ENCODE measurements at places on chromosomes 4 and X. TPM values are rescaled to one million over a fixed set of nuclear protein-coding genes. Genes with fewer than 3 reads are reported as not detected.

DNA sequence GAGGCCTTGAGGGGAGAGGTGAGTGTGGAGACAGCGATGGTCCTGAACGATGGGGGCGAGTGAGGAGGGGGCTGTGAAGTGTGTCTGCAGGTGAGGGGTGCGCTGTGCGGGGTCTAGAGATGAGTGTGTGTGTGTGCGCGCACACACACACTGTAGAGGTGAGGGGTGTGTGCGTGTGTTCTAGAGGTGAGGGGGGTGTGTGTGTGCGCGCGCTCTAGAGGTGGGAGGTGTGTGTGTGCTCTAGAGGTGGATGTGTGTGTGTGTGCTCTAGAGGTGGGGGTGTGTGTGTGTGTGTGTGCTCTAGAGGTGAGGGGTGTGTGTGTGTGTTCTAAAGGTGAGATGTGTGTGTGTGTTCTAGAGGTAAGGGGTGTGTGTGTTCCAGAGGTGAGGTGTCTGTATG lies 574 bp downstream of the BST1 start:
- DNase-seq: no peak

EDA2R gene
- 2.7 TPM for total RNA-seq

DNA sequence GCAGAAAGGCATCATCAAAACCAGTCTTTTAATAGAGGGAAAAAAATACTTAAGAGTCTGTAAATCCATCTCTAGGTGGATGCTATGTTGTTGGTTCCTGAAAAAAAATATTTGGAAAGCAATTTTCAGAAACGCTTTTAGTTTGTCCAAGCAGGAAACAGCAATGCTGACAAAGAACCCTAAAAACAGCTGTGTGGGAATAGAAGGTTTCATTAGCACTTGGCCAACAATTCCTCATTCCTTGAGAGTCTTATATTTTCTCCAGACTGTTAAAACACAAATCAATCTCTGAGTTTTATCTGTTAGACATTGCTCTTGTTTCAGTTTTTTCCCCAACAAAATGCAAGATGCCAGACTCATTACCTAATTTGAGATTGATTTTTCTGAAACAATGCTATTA lies 6.4 kb downstream of the MXRA5 start:
- no peak for DNase-seq

DNA sequence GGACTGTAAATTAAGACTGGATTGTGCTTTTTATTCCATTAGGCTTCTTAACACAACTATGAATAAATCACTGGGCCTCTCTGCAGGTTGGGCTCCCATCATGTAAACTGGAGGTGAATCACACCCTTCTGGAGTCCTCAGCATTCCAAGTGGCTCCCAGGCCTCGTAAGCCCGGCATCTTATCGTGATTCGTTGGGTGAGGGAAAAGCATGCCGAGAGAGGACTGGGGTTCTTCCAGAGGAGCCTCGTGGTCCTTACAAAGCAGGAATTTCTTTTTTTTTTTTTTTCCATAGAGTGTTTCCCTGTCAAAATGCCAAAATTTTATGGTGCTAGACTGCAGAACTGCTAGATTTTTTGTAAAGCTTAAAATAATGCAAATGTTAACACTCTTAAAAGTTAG lies 20.0 kb downstream of the CLDN22 start:
- no peak for DNase-seq

GRCh38 chrX:20414066-20414465 lies 147.4 kb upstream of the RPS6KA3 start:
- no peak for DNase-seq

SERTM2 gene
- not detected for total RNA-seq

RAB41 gene
- total RNA-seq: not detected

DNA sequence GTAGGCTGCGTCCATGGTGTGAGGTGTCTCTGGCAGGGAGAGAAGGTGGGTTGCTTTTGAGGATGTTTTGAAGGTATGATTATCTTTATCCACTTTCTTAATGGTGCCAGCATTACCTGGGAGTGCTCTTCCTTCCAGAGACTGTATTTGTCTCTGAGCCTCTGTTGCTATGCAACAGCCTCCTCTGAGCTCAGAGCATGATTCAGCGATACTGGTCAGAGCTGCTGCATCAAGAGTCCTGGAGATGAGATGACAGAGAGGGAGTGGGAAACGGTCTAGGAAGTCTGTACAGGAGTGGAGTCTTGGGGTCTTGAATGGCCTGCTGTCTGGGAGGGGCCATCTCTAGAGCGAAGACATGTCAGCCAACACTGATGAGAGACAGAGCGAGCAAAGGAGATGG lies 104.4 kb upstream of the RAB40AL start:
- no peak for DNase-seq

- no peak for DNase-seq
Observed at GRCh38 chrX:76433219-76433618, 5.7 kb downstream of the MAGEE1 start.

- DNase-seq: no peak
Observed at GRCh38 chr4:140363051-140363450, 10.4 kb upstream of the SCOC start.

GRCh38 chr4:133823177-133823576 lies 378.4 kb downstream of the PABPC4L start:
- DNase-seq: no peak

- DNase-seq: no peak
Observed at GRCh38 chr4:174859904-174860303, 30.9 kb upstream of the GLRA3 start.

TRIML2 gene
- total RNA-seq: not detected

- no peak for DNase-seq
Observed at GRCh38 chrX:54640736-54641135, 110.7 kb downstream of the GNL3L start.

HS3ST1 gene
- 2.7 TPM for total RNA-seq

- no peak for DNase-seq
Observed at GRCh38 chrX:114344756-114345349, 239.0 kb upstream of the HTR2C start.

- DNase-seq: no peak
Observed at GRCh38 chrX:72554448-72555140, 18.0 kb downstream of the HDAC8 start.

- DNase-seq: no peak
Observed at GRCh38 chrX:15204130-15204751, 65.6 kb downstream of the ASB9 start.

GPR82 gene
- 0.63 TPM for total RNA-seq

DNA sequence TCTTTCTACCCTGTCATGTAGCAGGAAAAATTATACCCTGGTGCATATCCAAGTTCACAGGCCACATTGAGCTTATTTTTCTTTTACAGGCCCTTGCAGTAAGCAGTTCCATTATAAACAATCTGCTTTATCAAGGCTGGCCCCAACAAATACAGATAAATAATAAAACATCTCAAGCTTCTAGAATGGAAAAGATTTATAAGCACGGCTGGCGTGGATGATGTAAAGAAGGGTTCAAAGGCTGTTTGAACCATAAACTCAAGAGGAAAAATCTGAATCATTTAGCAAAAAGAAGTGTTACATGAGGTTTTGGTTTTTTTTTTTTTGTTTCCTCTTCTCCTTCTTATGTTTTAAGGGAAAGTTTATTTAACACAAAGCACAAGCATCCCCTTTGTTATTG lies 109.7 kb downstream of the UNC5C start:
- no peak for DNase-seq

CCNB3 gene
- total RNA-seq: 0.63 TPM

- peak; percentile 64 for DNase-seq
Observed at GRCh38 chr4:67087897-67088296, 457.4 kb downstream of the CENPC start.

DNA sequence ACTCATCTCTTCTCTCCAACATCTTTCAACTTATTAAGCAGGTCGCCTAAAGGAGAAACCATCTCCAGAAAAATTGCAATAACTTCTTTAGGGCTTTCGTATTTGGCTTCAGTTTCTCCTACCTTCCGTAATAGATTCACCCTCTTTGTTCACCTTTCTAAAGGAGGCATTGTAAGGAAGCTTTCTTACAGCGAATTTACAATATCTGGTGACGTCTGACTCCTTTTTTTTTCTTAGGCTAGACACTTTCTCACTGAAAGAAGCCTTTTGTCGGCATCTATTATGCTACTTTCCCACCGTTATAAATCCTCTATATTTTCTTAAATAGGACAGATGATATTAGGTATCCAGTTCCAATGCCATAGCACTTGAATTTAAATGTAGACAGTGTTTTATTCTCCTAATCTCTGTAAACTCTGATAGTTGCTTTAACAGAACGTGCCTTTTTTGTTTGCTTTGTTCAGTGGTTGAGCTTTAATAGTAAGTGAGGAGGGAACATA lies 302.4 kb downstream of the IL1RAPL1 start:
- DNase-seq: no peak

ABLIM2 gene
- total RNA-seq: 29.1 TPM

GRCh38 chr4:18917689-18918088 lies 896.1 kb upstream of the LCORL start:
- DNase-seq: no peak

- peak; percentile 44 for DNase-seq
Observed at GRCh38 chrX:46573331-46573891, at the start of gene CHST7. TSS of gene CHST7 (plus strand) at chrX:46573765. CDS start at chrX:46573932, 167 bp downstream.

GRCh38 chrX:53286171-53286570 lies 4.8 kb upstream of the IQSEC2 start:
- DNase-seq: no peak

- DNase-seq: no peak
Observed at GRCh38 chr4:53075162-53075785, 213.2 kb downstream of the RASL11B start.

- no peak for DNase-seq
Observed at GRCh38 chr4:111066887-111067286, 444.0 kb upstream of the PITX2 start.

DNA sequence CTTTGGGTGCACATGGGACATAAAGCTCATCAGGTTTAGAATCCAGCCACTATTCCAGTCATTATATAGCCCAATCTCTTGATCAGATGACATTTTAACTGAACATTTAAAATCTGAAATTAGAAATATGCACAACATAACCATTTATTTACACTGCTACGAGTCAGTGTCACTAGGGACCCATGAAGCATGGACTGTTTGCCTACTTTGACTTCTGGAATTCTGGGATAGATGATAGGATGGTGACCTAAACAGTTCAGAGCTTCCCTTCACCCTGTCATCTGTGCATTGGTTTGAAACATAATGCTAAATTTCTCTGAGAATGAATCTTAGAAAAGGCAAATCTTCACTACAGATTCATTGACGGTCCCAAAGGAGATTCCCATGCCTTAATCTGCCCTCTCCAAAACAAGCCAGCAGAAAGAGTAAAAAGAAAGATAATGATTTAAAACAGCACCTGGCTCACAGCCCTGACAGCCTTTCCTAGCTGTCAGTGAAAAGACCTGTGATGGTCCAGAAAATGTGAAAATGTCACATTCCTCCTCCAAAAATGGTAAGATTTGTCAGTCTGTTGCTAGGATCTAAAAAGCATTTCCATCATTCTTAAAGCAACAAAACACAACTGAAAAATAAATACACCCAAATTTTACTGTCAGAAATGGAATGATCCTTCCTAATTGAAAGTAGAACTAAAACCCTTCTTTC lies 18.9 kb upstream of the HERC3 start:
- DNase-seq: no peak

ARR3 gene
- total RNA-seq: not detected

GRCh38 chr4:164483711-164484110 lies 270.2 kb upstream of the SMIM31 start:
- no peak for DNase-seq

ACOT9 gene
- 37.4 TPM for total RNA-seq

GRCh38 chr4:36187723-36188333 lies 56.5 kb downstream of the ARAP2 start:
- no peak for DNase-seq

DNA sequence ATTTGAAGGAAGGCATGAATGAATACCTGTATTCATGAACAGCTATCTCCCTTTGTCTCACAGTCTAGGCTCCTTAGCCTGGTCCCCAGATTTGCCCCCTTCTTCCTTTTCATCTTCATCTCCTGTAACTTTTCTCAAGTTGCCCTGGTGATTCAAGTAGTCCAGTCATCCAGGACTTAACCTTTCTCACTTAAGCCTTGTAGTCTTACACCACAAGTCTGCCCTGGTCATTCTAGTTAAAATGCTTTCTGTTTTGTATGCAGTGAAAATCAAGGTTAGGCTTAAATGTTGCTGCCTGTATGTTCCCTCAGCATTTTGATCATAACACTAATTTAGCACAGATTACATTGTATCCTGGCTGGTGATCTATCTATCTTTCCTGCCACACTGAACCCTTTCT lies 58.5 kb upstream of the SLC7A11 start:
- no peak for DNase-seq

SSX4B gene
- not detected for total RNA-seq

DNA sequence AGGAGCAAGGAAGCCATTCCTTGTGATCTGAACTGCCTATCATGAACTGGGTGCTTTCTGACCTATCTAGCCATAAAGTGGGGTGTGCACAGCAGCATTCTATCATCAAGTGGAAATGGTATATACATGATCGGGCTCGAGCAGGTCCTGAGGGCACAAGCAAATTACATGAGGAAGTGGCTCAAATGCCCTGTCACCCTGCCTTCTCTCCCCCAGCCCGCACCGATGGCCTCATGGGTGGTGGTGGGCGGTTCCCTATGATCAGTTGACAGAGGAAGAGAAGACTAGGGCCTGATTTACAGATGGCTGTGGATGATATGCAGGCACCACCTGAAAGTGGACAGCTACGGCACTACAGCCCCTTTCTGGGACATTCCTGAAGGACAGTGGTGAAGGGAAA lies 46.3 kb upstream of the BCLAF3 start:
- DNase-seq: no peak

- DNase-seq: no peak
Observed at GRCh38 chr4:76386566-76387305, 34.2 kb downstream of the CCDC158 start.

GRCh38 chr4:17583276-17583675 lies 6.3 kb downstream of the LAP3 start:
- no peak for DNase-seq

HSFX4 gene
- not detected for total RNA-seq

GYPB gene
- not detected for total RNA-seq

DNA sequence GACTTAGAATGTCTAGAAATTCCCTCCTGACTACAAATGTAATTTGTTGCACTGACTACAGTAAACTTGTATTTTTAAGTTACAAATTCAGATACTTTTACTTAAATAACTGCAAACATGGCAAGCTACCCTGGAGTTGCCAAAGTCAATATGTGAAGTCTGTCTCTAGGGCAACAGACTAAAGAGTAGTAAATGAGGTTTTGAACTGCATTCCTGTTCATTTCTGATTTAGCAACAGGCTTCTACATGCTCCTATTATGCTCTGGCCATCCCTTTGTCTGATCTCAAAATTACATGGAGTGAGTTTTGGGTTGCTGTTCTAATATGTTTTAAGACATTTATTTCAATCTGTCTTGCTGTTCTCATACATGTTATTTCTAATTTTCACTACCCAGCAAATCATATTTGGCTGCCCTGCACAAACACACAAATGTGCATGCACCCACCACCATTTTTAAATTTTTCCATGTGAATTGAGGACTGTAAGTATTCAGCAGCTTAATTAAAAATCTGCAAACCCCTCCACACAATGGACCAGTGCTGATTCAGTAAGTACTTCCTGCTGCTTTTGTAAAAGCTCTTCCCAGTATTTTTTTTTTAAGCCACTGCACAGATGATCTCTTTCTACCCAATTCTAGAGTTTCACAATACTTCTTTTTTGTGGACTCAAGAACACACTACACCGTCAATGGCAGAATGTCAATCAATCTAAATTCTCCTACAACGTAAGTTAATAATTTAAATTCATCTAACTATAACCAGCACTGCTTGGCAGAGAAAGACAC lies 26.7 kb downstream of the SH3RF1 start:
- DNase-seq: no peak

- DNase-seq: peak; percentile 9
Observed at GRCh38 chrX:151505796-151506195, 57.7 kb upstream of the PASD1 start.
